Amniotic epithelial cell (primary cell): ENCODE measurements at places on chromosomes 1 and 21.
A peak's percentile ranks its signal among the peaks of the same experiment; 100 is the strongest.

DNA sequence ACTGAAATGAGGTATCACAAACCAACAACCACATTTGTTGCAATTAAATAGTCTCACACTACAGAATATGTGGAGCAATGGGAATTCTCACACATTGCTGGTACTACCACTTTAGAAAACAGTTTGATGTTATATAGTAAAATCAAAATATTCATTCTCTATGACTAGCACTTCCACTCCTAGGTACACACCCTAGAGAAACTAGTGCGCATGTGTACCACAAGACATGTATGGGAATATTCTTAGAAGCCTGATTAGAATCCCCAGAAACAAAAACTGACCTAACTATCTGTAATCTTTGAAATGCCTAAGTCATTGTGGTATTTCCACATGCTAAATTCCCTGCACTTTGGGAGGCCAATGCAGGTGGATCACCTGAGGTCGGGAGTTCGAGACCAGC lies 18.1 kb upstream of the PLPPR4 start:
- no peak for DNase-seq

DNA sequence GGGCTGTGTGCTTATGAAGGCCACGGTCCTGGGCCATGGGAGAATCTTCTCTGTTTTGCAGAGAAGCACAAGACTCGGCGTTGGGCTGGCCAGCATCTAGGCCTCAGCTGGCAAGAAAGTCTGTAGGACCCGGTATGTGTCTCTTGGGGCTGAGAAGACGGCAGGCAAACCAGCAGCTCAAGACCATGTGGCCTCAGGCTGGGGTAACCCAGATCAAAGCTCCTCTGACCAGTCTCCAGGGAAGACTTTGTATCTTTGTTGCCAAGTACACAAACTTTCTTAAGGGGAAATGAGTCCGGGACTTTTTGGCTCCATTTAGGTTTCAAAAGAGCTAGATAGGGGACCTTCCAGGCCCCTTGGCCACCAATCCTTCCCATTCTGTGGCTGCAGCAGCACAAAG lies 60.1 kb downstream of the PTP4A2 start:
- no peak for DNase-seq

- DNase-seq, result no peak
Measured at GRCh38 chr1:53317646-53318539, 10.0 kb downstream of the LRP8 start.

DNA sequence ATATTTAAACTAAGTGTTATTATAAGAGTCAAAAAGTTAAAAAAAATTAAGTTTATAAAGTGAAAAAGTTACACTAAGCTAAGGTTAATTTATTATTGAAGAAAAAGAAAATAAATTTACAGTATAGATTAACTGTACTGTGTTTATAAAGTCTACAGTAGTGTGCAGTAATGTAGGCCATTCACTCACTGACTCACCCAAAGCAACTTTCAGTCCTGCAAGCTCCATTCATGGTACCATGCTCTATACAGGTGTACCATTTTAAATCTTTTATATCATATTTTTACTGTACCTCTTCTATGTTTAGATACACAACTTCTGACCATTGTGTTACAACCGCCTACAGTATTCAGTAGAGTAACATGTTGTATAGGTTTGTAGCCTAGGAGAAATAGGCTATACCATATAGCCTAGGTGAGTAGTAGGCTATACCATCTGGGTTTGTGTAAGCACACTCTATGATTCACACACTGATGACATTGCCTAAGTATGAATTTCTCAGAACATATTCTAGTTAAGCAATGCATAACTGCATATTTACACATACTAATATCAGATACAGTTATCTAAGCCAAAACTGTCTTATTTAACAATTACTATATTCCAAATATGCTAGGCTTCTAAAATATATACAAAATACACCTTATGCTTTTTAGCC lies 80.6 kb upstream of the GFI1 start:
- DNase-seq, result peak; percentile 84

GRCh38 chr1:98698625-98699024 lies 37.1 kb downstream of the SNX7 start:
- no peak for DNase-seq

GRCh38 chr1:6490181-6491080 lies 1.0 kb downstream of the PLEKHG5 start:
- peak; percentile 72 for DNase-seq

DNA sequence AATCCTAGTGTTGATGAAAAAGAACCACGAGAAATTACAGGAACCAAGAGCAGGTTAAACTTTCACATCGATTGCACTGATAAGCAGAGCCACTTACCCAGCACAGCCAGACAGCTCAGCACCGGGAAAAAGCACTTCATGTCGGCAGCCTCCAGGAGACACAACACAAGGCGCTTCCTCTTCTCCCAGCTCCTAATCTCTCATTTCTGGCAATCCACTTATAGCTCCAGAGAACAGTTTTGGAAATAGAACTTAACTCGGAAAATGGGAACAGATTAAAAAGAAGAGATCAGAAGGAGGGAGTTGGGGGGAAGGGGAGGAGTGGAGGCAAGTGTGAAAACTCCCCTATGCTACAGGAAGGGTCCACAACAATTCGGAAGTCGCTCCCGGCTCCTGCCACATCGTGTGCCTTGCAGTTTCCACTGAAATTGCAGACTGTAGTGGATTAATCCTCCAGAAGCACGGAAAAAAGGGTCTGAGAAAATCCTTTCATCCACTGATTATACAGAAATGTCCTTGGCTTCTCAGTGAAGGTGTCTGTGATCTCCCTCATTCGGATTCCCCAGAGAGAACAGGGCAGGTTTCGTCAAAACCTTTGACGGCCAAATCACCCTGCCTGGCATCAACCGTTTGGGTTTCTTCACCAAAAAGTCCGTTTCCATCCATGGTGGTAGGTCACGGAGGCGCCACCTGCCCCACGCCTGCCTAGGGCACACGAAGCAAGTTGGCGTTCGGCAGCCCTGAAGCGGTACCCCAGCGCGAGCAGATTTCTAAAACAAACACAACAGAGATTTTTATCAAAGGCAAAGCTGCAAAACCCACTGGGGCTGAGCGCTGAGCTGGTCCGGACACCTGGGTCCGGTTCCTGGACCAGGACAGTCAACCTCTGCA lies 1.1 kb downstream of the IGSF3 start:
- DNase-seq, result no peak

GRCh38 chr1:117146575-117147340 lies 25.2 kb upstream of the TRIM45 start:
- peak; percentile 64 for DNase-seq

DNA sequence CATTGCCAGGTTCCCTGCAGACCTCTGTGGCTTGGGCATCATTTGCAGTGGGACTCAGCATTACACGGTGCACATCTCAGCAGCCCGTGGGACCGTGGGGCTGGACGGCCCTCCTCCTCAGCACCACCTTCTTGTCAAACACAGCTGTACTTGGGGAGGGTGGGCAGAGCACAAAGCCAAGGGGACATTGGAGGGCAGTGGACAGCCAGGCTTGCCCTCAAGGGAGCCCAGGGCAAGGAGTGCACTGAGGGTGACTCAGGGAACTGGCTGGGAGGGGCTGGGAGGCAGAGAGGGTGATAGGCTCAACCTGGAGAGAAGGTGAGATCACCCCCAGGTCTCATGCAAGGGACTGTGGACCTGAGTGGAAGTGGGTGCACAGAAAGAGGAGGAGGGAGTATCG lies 3.4 kb downstream of the CAPN9 start:
- DNase-seq, result no peak

DNA sequence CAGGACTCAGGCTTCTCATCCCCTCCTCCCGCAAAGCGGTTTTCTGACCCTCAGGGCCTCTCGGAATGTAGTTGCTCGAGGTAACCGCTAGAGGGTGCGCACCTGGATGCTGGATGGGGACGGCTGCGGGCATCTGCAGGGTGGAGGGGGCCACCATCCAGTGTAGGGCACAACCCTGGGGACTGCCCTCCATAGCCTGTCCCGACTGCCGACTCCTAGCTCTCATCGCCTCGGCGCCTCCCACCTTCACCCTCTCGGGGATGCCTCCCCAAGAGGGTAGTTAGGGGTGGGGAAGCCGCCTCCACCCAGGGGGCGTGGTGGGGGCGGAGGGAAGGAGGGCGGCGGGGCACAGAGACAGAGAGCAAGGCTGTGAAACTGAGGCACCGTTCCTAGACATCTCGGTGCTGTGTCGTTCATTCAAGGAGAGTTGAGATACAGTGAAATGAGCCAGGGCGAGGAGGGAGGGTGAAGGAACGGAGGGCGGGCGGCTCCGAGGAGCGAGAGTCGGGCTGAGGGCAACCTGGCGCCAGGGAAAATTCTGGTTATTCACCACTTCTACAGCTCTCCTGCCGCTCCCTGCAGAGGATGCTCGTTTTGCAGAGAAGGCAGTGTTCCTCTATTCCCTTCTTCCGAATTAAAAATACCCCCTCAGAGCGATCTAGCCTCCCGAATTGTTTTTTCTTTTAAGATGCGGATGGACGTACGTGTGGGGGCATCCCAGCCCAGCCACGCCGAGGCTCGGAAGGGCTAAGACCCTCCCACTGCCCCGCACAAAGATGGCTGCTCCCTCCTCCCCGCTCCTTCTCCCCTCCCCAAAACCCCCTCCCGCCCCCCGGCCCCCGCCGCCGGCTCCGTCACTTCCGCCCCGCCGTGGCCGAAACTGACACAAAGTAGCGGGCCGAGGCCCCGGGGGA lies at the start of gene ATP8B2:
ATP8B2 (plus strand) TSS at position 857 of the 914 bp plus-strand sequence. CDS start 2,617 bp downstream, outside the sequence.
- peak; percentile 53 for DNase-seq

DNA sequence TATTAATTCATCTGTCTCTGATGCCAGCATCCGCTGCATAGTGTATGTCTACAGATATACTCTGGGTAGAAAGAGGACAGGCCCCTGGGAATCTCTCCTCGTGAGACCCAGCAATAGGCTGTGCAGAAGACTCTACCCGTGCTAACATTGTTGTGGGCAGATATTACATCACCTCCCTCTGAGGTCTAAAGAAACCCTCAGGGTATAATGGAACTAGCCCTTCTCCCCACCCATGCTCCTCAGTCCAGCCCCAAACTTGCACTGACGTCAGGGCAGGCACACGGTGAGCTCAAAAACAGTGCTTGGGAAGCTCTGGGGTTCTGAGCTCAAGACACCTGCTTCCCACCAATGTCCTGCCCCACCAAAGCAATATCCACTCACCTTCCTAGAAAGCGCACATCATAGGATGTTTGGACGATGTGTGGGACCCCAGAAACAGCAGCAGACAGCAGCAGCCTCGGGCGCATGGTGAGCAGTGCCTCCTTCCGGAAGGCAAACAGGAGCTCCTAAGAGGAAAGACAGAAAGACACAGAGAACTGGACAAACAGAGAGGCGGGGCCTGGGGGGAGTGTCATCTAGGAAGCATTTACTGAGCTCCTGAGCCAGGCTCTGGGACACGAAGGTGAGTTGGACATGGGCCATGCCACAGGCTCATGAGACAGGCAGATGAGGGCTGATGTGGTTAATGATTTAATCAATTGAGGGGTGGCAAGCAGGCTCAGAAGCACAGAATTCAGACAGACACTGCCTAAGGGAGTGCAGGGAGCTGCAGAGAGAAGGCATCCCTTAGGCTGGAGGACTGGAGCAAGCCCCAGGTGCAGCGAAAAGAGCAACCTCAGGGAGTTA lies 4.8 kb downstream of the OVGP1 start:
- no peak for DNase-seq

- DNase-seq, result no peak
Measured at GRCh38 chr1:84289169-84289785, 12.2 kb upstream of the SAMD13 start.

DNA sequence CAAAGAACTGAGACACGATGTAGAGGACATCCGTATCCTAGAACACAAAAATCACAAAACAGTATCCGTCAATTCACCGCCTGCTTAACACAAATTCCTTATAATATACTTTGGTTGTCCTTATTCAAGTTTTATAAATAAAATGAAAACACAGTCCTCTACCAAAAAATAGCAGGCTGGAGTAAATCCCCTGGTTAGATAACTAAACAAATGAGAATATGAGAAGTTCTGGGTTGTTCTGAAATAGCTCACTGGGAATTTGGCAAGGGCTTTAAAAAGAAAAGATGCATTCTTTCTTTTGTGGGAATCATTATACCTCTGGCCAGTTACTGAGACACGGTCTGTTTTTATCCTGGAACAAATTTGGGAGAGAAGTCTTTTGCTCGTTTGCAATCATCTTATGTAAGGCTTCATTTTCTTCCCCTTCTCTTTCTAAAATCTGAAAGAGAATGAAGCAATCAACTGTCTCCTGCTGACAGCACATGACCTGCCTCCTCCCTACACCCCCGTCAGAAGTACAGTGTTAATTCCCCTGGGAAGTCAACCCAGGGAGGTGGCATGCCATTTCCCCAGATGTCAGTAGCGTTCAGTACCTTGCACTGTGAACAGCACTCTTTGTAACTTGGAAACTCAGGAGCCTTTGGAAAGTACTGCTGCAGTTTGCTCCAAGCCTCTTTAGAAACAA lies 37.1 kb upstream of the RAP1GAP start:
- peak; percentile 27 for DNase-seq

DNA sequence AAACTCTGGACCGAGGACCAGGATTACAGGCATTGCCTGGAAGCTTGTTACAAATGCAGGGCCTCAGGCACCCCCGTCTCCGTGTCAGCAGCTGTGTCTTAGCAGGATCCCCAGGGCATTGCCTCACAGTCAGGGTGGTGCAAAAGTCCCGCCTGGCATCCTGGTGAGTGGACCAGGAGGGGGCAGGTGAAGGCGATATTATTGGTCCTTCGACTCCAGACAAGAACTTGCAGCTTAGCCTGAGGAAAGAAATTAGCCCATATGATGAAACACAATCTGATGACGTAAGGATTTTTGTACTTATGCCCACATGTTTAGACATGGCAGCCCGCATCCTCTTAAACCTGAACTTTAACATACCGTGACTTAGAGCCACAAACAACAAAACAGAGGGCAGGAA lies 40.8 kb downstream of the RSPH1 start:
- DNase-seq, result no peak
